Mammary epithelial cell (primary cell): ENCODE measurements at places on chromosomes 11 and 22.

DNA sequence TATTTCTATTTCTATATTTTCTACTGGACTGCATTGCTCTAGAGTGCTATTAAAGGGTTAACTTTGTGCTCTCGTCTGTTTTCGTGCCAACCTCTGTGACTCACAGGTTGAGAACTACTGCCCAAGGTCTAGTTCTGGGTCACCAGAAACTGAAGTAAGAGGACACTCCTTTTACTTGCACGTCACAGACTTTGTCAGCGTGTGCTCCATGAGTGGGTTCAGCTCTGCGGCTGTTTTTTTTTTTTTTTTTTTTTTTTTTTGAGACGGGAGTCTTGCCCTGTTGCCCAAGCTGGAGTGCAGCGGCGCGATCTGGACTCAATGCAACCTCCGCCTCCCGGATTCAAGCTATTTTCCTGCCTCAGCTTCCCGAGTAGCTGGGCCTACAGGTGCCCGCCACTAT lies 49.8 kb downstream of the CLMP start:
- DNase-seq: peak; percentile 93

DNA sequence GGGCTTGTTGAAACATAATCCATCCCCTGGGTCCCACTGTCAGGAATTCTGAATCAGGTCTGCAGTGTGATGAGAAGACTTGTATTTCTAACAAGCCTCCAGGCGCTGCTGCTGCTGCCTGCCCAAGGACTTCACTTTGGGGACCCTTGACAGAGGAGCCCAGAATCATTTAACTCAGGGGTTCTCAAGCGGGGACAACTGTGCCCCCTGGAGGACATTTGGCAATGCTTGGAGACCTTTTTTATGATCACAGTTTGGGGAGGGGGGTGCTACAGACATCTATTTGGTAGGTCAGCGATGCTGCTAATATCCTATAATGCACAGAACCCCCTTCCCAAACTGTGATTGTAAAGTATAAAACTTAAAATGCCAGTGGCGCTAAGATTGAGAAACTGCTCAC lies 312.8 kb downstream of the OPCML start:
- no peak for DNase-seq

GRCh38 chr11:68939583-68940555 lies 36.2 kb downstream of the IGHMBP2 start:
- DNase-seq: no peak

DNA sequence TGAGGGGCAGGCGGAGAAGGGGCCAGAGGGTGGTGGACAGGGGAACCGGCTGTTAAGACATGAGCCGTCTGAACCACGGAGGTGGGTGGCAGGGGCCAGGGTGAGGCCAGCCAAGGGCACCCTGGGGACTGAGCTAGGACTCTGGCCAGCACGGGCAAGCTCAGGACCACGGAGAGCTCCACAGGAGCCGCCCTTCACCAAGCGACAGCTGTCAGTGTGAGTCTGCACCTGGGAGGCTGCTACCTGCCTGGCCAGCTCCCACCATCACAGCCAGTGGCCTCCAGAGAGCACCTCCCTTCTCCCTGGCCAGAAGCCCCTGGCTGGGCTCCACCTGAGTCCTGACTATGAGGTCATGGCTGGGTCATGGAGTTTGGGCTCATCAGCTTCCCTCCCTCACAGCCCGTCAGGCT lies 21.6 kb downstream of the MGAT3 start:
- DNase-seq: peak; percentile 34

GRCh38 chr11:9004183-9004926 lies 554 bp upstream of the NRIP3 start:
- no peak for DNase-seq

DNA sequence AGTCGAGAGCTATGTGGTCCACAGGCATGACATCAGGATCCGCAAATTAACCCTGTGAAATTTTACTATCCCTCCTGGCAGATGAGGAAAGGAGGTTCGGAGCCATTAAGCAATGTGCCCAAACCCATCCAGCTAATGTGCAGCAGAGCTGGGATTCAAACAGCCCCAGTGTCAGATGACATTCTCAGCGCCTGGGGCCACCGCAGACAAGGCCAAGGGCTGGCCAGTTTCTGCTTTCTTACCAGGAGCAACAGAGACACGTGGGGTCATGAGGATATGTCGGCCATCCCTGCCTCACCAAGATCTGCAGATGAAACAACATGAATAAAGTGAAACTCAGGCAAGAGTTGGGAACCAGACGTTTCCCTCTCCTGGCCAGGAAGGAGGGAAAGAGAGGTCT lies 110.2 kb downstream of the TENM4 start:
- no peak for DNase-seq

- no peak for DNase-seq
These were observed 126.5 kb downstream of the MIAT start for GRCh38 chr22:26783885-26784284.

GRCh38 chr11:59818572-59818971 lies 8.0 kb upstream of the MRPL16 start:
- DNase-seq: no peak

DNA sequence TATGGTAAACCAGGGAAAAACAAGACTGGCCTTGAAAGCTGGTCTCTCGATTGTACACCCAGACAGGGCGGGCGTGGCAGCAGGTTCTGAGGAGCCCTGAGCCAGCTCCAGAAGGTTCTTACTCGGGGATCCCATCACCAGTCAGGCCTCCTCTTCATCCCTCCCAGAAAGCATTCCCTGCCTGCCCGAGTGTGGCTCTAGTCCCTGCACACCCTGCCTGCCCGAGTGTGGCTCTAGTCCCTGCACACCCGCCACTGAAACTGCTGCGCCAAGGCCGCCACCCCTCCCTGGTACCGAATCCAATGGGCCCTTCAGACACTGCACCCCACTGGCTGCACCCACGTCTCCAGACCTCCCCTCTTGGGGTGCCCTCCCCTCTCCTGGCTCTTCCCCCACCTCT lies 30.1 kb downstream of the KIAA0930 start:
- no peak for DNase-seq

DNA sequence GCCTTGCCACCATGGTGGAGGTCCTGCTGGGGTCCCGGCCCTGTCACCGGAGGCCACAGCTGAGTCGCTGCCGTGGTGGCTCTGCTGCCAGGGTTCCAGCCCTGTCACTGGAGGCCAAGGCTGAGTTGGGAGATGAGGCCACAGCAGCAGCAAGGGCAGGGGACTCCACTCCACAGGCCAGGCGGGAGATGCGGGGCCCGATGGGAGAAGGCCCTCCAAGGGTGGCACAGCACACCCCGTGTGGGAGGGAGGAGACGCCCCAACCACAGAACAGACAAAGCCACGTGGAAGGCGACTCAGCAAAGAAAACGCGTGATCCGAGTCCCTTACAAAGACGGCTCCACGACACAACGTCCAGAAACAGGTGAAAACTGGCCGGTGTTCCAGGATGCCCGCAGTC lies 159.3 kb downstream of the BRD1 start:
- no peak for DNase-seq

- DNase-seq: peak; percentile 64
These were observed 518.7 kb downstream of the NTM start for GRCh38 chr11:131889146-131889577.
